ENCODE measurements at places on chromosomes 4 and X.

DNA sequence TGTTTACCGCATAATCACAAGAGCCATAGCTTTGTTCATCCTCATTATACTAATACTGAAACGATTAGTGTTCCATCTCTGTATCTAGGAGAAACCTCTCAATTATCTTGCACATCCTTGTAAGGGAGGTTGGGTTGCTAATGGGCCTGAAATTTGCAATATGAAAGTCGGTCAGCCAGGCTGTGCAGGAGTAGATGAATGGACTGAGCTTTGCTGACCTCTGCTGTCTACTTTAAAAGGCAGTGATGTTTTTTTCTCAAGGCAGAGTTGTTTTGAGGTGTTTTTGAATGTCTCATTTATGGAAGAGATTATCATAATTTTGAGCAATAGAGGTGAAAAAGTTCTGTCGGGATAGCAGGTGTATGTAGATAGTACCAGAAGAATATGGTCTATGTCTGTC lies 47.9 kb upstream of the LINC00632 start:
- no peak overlapping the region for H3K27ac ChIP-seq
- H3K4me3 ChIP-seq = no peak overlapping the region
- no peaks in the 10 kb centered on the region for H3K4me1 ChIP-seq
- no peaks in the 10 kb centered on the region for H3K36me3 ChIP-seq
- H3K27me3 ChIP-seq = no peaks in the 10 kb centered on the region

DNA sequence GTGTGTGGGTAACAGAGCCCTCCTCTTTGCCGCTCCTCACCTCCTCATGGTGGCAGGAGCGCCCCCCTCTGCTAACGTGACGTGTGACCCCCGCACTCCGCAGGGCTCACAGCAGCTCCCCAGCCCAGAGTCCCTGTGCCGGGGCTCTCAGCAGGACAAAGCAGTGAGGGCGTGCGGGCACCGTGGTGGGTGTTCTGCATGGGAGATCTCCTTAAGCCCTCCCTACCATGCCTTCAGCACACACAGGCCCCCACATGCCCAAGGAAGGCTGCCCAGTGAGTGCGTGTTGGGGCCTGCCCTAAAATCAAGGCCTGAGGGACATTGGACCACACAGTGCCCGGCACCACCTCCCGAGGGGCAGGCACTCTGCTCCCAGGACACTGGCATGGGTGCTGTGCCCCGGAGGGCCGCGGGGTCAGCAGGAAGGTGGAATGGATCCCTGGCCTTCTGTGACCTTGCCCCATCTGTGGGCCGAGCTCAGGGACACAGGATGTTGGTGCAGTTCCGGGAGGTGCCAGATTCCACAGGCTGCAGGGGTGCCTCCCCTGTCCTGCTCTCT lies 10.1 kb downstream of the PSAPL1 start:
- DNase-seq = no peak
- H3K4me3 ChIP-seq = no peak overlapping the region
- no peaks in the 10 kb centered on the region for H3K4me1 ChIP-seq
- H3K27ac ChIP-seq = no peak overlapping the region
- no peaks in the 10 kb centered on the region for H3K27me3 ChIP-seq

- H3K4me1 ChIP-seq = no peaks in the 10 kb centered on the region
- DNase-seq = no peak
- H3K4me3 ChIP-seq = no peak overlapping the region
- no peaks in the 10 kb centered on the region for H3K27me3 ChIP-seq
Measured at GRCh38 chr4:182644683-182645050, 272.5 kb downstream of the DCTD start.

DNA sequence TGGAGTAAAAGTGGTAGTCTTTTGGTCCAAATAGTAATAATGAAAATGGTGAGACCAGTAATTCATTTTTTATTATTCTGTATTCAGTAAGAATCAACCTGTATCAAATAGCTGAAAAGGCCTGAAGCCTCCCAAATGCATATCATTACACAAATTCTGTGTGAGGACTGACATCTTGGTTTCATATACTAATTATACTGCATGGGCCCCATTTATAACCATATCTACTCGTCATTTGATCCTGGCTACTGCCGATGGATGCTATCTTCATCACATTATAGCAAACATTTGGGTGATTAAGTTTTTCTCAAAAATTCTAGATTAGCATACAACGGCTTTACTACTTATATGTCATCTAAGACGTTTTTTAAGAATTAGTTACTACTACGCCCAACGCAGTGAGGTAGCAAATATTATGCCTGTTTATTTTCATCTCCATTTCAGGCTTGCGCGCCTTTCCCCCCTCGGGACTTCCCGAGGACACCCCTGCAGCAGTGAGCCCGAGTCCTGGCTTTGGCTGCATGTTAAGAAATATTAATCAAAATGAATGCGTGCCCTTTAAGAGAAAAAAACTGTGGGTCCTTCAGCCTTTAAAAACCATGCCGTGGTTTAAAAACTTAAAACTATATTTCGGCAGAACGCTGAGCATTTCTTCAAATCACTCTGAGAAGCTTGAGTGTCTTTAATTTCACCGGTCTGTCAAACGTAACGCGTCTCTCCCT lies 814 bp upstream of the MMAA start:
- peak overlapping the region; percentile 97 for H3K27ac ChIP-seq
- H3K4me3 ChIP-seq = peak overlapping the region; percentile 86
- peak; percentile 23 for DNase-seq
- peaks cover 30% of the 10 kb centered on the region for H3K4me1 ChIP-seq

- H3K27me3 ChIP-seq = no peaks in the 10 kb centered on the region
- H3K4me3 ChIP-seq = no peak overlapping the region
Measured at GRCh38 chr4:14087459-14087858, 459.9 kb upstream of the BOD1L1 start.

- H3K4me3 ChIP-seq = no peak overlapping the region
- no peaks in the 10 kb centered on the region for H3K4me1 ChIP-seq
- DNase-seq = no peak
- H3K27me3 ChIP-seq = no peaks in the 10 kb centered on the region
- no peak overlapping the region for H3K27ac ChIP-seq
Measured at GRCh38 chrX:155998761-155999510, 1.4 kb downstream of the IL9R start.

- no peak for DNase-seq
- no peak overlapping the region for H3K27ac ChIP-seq
- no peak overlapping the region for H3K4me3 ChIP-seq
- H3K4me1 ChIP-seq = no peaks in the 10 kb centered on the region
Measured at GRCh38 chr4:154466336-154466735, 25.3 kb downstream of the DCHS2 start.

DNA sequence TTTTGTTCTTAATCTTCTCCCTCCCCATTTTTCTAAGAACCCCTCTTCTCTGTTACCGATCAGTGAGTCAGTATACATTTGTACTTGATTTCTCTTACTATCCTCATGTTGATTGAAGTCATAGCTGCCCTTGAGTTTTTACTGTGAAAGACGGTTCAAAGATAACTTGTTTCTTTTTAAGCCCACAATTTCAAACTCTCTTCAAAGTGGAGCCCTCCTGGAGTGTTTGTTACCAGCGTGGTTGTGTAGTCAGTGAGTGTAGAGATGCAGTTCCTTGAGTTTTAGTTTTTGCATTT lies 7.9 kb downstream of the PPP1R3F start:
- peaks cover 26% of the 10 kb centered on the region for H3K4me1 ChIP-seq
- no peaks in the 10 kb centered on the region for H3K27me3 ChIP-seq
- no peak overlapping the region for H3K27ac ChIP-seq
- no peak overlapping the region for H3K4me3 ChIP-seq

DNA sequence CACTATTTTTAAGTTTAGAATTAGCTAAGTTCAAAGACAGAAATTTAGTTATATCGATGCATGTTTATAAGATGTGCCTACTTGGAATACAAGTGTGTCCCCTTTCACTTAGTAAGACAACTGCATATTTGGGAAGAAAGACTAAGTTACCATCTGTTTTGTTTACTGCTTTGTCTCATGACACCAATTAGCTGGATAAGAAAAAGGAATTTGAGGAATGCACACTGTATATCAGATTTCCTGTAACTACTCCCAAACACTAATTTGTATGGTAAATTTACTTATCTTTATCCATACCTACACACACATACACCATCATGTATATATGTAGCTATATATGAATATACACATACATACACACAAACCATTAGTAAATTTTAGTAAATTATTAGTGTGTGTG lies 1442.8 kb upstream of the IGFBP7 start:
- H3K27ac ChIP-seq = no peak overlapping the region
- no peak overlapping the region for H3K4me3 ChIP-seq
- H3K27me3 ChIP-seq = no peaks in the 10 kb centered on the region
- no peaks in the 10 kb centered on the region for H3K36me3 ChIP-seq
- H3K4me1 ChIP-seq = no peaks in the 10 kb centered on the region

- H3K36me3 ChIP-seq = no peaks in the 10 kb centered on the region
- DNase-seq = no peak
- no peak overlapping the region for H3K4me3 ChIP-seq
- H3K27ac ChIP-seq = no peak overlapping the region
- H3K4me1 ChIP-seq = peaks cover 2% of the 10 kb centered on the region
- no peaks in the 10 kb centered on the region for H3K27me3 ChIP-seq
Measured at GRCh38 chrX:48636776-48637175, 39.5 kb downstream of the WDR13 start.

GRCh38 chrX:133302775-133303445 lies 84.8 kb upstream of the TFDP3 start:
- no peak overlapping the region for H3K27ac ChIP-seq
- H3K27me3 ChIP-seq = no peaks in the 10 kb centered on the region
- no peaks in the 10 kb centered on the region for H3K4me1 ChIP-seq
- DNase-seq = no peak
- H3K36me3 ChIP-seq = peaks cover 2% of the 10 kb centered on the region

- H3K36me3 ChIP-seq = no peaks in the 10 kb centered on the region
- DNase-seq = no peak
- no peaks in the 10 kb centered on the region for H3K27me3 ChIP-seq
- H3K27ac ChIP-seq = no peak overlapping the region
- H3K4me1 ChIP-seq = peaks cover 27% of the 10 kb centered on the region
- no peak overlapping the region for H3K4me3 ChIP-seq
Measured at GRCh38 chr4:165707128-165707527, 165.9 kb upstream of the TLL1 start.

- H3K36me3 ChIP-seq = no peaks in the 10 kb centered on the region
- no peak overlapping the region for H3K4me3 ChIP-seq
- H3K27ac ChIP-seq = no peak overlapping the region
- no peak for DNase-seq
- no peaks in the 10 kb centered on the region for H3K27me3 ChIP-seq
- peaks cover 7% of the 10 kb centered on the region for H3K4me1 ChIP-seq
Measured at GRCh38 chr4:78156520-78156919, 99.4 kb downstream of the FRAS1 start.

DNA sequence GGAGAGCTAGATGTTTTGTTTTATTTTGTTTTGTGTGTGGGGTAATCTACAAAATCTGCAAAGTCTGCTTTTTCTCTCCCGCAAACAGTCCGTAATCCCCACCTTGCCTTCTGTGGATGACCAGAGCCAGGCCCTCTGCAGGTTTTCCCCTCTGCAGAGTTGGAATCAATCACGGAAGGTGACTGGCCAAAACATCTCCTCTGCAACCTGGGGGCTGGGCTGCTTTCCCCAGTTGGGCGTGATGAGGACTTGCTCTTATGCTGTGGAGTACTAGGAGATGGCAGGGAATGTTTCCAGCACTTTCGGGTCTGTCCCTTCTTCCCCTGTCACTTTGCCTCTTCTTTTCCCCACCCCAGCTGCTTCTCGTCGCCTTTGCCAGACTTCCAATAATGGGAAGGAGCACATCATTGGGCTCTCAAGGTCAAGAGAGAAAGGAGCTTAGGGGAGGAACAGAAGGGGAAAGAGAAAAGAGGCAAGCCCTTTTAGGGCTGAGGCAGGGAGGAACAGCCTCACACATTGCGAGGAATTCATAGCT lies 1.1 kb downstream of the TMEM35A start:
- H3K4me3 ChIP-seq = no peak overlapping the region
- no peaks in the 10 kb centered on the region for H3K27me3 ChIP-seq
- DNase-seq = no peak
- no peaks in the 10 kb centered on the region for H3K36me3 ChIP-seq
- no peaks in the 10 kb centered on the region for H3K4me1 ChIP-seq

DNA sequence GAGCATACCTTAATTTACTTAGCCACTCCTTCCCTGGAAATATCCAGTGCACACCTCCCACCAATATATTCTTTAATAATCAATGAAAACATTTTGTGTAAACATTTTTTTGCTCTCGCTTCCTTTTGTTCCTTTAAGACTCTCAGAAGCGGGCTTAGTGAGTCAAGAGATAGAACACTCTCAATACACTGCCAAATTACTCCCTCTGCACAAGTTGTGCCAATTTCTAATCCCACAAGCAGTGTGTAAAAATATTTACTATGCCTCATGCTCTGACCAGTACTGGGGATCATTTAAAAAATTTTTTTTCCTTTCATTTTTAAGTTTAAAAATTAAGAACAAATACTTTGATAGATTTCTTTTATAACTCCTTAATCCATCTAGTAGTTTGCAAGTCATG lies 5.1 kb downstream of the MORF4L2 start:
- DNase-seq = no peak
- H3K27me3 ChIP-seq = no peaks in the 10 kb centered on the region
- peaks cover 23% of the 10 kb centered on the region for H3K4me1 ChIP-seq
- no peaks in the 10 kb centered on the region for H3K36me3 ChIP-seq

DNA sequence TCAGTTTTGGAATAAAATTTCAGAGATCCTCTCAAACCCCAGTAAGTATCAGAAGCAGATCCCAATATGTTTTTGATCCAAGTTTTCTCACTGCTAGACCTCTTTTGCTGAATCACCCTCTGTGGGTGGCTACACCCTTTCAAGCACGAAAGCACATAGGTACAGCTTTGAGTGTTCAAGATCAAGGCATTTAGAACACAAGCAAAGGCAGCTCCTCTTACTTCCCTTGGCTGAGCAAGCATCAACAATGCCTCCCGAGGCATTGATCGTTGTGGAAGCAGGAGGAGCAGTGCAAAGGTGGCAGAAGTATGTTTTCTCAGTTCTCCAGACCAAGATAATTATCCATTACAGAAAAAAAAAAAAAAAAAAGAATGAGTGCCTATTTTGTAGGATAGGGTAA lies 72.0 kb upstream of the TSPAN7 start:
- no peak for DNase-seq

- no peaks in the 10 kb centered on the region for H3K27me3 ChIP-seq
- no peak for DNase-seq
- no peak overlapping the region for H3K4me3 ChIP-seq
- no peak overlapping the region for H3K27ac ChIP-seq
- no peaks in the 10 kb centered on the region for H3K36me3 ChIP-seq
- H3K4me1 ChIP-seq = no peaks in the 10 kb centered on the region
Measured at GRCh38 chr4:25481648-25482047, 104.6 kb downstream of the ANAPC4 start.

- no peaks in the 10 kb centered on the region for H3K4me1 ChIP-seq
- no peak overlapping the region for H3K4me3 ChIP-seq
- no peak for DNase-seq
- H3K27me3 ChIP-seq = no peaks in the 10 kb centered on the region
- H3K27ac ChIP-seq = no peak overlapping the region
Measured at GRCh38 chrX:11481035-11481434, 184.7 kb downstream of the ARHGAP6 start.

- no peaks in the 10 kb centered on the region for H3K36me3 ChIP-seq
- H3K27me3 ChIP-seq = no peaks in the 10 kb centered on the region
Measured at GRCh38 chrX:13816176-13816575, 717 bp downstream of the GPM6B start.

GRCh38 chr4:176882206-176882605 lies 89.5 kb upstream of the VEGFC start:
- no peaks in the 10 kb centered on the region for H3K27me3 ChIP-seq
- no peaks in the 10 kb centered on the region for H3K36me3 ChIP-seq
- no peak for DNase-seq
- no peak overlapping the region for H3K4me3 ChIP-seq
- no peak overlapping the region for H3K27ac ChIP-seq

Measured in body of pancreas (tissue), 4 donors.